ENCODE measurements at places on chromosomes 6 and 20.

DNA sequence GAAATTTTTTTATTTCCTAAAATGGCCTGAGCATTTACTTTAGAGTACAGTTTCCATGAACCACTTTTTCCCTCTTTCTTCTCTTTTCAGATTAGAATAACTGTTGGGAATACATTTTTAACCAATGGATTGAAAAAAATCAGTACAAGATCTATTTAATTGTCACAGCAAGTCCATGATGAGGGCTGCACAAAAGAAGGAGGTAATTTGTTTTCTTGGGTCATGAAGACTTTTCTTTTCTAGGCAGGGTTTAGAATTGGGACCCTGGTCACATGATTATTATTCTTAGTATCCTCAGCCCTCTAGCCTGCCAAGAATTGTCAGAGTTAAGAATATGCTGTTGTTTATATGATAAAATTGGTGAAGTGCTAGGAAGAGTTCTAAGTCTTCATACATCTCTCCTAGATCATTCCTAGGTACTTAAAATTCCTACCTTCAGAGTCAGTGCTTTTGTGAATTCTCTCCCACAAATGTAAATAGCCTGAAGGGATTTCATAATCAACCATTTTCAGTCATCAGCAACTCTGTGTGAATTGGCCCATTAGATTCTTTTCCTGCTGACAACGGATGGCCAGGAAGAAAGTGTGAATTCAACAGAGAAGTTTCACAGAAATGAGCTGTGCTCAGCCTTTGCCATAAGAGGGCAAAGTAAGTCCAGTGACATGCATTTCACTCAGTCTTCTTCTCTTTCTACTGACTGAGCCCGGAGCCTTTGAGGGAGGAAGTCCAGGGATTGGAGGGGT lies 32.4 kb upstream of the TPBG start:
- DNase-seq, result no peak

DNA sequence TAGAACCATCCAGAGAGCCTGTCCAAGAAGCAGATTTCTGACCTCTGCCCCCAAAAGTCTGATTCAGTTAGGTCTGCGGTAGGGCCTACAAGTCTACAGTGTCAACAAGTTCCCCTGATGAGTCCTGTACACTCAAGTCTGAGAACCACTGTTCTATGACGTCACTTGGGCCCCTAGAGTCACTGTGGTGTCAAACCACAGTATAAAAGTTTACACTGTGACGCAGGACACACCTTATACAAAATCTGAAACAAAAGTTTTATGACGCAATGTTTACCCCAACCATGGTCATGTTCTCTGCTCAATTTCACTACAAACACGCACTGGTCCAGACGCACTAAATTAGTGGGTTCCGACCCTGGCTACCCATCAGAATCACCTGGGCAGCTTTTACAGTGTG lies 17.9 kb downstream of the SLA2 start:
- no peak for DNase-seq

DNA sequence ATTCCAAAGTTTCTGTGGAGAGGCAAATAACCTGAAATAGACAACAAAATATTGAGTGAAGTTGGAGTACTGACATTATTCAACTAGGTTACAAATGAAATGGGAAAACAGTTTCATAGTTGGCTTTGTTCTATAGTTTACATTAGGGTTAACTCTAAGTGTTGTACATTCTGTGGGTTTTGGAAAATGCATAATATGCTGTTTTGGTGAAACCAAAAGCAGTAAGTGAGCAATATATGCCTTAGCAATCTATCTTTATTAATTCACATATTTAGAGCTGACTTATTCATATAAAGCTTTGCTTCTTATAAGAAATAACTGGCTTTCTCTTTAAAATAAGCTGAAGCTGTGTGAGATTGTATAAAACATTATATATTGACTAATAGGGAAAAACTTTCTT lies 157.5 kb upstream of the AHI1 start:
- DNase-seq, result no peak

DNA sequence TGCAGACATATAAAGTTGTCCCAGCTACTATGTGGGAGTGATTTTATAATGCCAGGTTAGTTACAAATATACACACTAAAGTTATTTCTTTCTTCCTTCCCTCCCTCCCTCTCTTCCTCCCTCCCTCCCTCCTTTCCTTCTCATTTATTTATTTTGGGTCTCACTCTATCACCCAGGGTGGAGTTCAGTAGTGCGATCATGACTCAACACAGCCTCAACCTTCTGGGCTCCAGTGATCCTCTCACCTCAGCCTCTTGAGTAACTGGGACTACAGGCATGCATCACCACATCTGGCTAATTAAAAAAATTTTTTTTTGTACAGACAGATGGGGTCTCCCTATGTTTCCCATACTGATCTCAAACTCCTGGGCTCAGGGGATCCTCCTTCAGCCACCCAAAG lies 59.2 kb downstream of the PHF20 start:
- no peak for DNase-seq

GRCh38 chr20:4318891-4319290 lies 303.5 kb upstream of the RNF24 start:
- DNase-seq, result no peak

DNA sequence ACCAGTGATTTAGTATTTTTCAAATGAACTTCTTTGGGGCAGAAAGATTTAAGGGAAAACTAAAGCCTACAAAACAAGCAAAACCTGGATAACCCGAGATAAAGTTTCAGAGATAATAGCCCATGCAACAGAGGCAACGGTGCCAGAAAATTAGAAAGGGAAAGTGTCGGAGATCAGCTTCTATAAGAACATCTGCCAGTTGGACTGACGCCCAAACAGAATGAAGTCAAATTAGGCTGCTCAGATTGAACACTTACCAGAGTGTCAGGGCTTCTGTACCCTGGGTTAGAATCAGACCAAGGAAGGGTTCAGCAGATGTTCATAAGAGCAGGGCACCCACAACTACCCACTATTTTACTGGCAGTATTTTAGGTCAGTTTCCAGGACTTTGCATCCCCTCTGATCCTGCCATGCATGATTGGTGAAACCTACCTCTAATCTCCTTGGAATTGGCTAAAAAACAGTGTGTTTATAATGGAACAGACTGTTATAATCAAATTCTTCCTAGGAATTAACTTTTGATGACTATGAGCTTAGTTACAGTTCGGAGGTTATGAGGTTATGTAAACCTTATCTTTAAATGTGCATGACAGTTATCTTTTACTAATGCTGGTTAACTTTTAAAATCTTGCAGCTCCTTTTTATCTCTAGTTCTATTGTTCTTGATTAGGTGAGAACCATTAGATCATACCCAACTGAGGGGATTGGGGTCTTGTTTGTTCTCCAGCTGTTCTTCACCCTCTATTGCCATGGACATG lies 13.1 kb downstream of the BMP2 start:
- DNase-seq, result no peak

GRCh38 chr6:131766631-131767030 lies 41.2 kb upstream of the ENPP1 start:
- DNase-seq, result no peak

DNA sequence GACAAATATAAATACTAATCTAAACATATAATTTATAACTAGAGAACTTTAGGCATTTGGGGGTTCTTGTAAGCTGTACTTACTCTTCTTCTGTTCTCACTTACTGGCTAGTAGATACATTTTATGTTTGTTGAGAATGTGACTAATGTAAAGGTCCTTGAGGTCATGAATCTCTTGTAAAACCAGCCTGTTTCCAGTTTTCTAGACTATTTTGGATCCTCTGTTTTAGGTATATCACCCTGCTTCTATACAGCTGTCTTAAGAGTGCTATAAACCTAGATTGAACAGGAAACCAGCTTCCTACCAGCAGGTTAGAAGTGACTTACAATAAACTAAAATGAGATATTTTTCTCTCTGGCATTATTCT lies 134.2 kb downstream of the PLCB4 start:
- DNase-seq, result no peak

DNA sequence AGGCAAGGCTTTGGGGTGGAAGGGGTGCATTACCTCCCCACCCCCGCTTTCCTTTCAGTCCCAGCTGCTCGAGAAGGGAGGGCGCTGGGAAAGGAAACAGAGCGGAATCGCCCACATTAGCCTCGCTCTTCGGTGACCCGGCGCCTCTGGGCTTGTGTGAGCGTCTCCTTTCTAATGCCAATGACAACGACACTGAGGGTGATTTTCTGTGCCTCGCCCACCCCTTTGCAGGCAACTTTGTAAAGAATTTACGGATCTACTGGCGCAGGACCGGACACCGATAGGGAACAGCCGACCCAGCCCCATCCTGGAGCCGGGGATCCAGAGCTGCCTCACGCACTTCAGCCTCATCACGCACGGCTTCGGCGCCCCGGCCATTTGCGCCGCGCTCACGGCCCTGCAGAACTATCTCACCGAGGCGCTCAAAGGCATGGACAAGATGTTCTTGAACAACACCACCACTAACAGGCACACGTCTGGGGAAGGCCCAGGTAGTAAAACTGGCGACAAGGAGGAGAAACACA lies 24.3 kb downstream of the TFAP2B start:
- no peak for DNase-seq

DNA sequence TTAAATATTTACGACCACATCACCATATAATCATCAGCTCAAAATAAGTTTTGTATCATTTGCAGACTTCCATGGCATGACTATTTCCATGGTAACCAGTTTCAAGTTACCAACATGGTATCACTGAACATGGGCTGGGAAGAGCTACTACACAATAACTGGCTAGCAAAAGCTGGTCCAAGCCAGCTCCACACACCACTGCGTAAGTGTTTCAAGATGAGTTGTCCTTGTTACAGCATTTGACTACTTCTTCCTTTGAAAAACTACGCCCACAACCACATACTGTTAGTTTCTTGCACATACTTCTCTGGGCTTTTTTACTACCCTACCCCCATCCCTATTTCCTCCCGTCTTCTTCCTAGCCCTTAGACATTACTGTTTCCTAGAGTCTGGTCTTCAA lies 8.5 kb downstream of the CD164 start:
- DNase-seq, result peak; percentile 44

- no peak for DNase-seq
Measured at GRCh38 chr6:155040901-155041650, 46.0 kb downstream of the TIAM2 start.

DNA sequence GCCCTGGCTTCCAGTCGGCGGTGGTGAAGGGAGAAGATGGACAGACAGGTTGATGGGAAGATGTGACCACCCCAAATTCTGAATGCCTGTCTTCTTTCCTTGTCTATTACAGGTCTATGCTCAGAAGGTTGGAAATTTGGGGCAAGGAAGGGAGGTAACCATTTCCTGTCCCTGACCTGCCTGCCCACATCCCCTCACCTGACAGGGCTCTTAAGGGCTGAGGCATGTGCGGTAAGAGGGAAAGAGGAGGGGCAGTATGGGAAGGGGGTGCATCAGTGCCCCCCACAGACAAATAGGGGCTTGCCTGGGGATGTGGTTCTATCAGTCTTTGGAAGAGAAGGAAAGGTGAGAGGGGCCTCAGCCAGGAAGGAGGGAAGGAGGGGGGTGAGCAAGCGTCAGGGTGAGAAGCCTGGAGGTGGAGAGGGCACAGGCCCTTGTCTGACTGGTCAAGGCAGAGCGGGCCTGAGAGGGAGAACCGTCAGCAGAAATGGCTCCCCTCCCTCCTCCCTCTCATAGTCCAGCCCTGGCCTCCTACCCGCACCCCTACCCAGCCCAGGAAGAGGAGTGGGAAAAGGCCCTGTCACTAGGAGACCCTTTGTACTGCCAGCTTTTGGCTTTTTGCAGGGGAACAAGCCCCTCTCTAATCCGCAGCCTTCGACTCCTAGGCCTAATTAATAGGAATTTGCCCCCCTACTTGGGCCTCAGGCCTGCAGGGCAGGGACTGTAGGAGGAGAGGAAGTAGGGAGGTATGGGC lies 104.4 kb upstream of the FOXP4 start:
- DNase-seq, result no peak

GRCh38 chr6:135383301-135383700 lies 114.2 kb downstream of the AHI1 start:
- no peak for DNase-seq

DNA sequence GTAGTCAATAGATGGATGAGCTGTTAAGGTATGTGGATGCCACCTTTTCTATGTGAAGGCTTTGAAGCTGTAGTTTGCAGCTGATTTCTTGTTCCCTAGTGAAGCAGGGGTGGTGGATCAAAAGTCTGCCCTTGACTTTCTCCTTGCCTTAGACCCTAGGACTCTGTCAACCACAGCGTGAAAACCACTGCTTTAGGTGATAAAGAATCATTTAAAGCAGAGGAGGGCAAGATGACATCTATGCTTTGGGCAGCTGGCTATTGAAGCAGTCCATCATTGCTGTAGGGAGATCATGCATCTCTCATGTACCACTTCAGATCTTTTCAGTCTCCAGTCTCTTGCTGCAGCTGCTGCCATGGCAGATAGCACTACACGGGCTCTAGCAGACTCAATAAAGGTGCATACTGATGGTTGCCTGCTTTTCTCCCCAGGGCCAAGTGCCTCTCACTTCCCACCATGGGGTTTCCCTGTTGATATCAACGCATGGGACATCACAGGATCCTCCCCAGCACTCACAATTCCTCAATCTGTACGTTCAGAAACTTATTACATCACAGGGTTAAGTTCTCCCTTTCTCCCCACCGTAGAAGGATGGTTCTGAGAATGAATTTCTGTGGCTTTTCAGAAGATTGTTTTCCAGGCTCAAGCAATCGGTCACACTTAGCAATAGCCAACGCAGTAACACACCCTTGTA lies 122.0 kb upstream of the STMND1 start:
- no peak for DNase-seq

GRCh38 chr6:15297895-15298590 lies 52.2 kb downstream of the JARID2 start:
- DNase-seq, result no peak

DNA sequence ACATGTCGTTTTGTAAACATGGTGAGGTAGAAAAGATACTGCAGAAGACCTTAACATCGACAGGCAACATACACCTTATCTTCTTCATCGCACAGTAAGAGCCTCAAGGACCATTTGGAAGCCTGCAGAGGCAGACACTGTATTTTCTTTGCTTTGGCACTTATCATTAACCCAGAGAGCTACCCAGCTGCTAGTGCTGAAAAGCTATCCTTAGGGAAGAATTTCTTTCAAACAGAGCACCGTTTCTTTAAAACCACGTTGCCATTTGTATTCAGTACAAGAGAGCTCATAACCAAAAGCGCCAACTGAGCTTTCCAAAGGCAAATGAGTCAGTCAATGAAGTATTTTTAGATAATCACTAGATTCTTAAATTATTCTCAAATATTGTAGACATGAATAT lies 306.6 kb downstream of the EPM2A start:
- no peak for DNase-seq

DNA sequence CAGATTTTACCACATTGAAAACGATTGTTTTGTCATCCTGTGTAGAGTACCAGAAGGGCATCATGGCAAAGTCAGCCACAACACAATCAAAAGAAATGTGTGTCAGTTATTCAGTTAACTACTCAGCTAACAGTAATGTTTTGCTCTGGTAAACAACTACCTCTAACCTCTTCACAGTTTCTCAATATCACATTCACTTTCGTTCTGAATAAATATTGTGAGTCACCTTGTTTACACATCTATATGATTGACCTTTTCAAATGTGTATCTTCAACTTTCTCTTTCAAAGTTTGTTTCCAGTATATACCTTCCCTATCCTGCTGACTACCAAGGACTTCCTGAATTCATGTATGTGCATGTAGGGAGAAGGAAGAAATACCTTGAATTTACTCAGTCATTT lies 216.6 kb upstream of the UFL1 start:
- peak; percentile 7 for DNase-seq

- peak; percentile 38 for DNase-seq
Measured at GRCh38 chr6:136647363-136647852, 97.2 kb upstream of the MAP7 start.

Data from GM13977 (cell line).